ENCODE measurements at places on chromosomes 6 and 20.

GRCh38 chr6:22322103-22323030, 25.5 kb upstream of the PRL start:
- no peak for DNase-seq

DNA sequence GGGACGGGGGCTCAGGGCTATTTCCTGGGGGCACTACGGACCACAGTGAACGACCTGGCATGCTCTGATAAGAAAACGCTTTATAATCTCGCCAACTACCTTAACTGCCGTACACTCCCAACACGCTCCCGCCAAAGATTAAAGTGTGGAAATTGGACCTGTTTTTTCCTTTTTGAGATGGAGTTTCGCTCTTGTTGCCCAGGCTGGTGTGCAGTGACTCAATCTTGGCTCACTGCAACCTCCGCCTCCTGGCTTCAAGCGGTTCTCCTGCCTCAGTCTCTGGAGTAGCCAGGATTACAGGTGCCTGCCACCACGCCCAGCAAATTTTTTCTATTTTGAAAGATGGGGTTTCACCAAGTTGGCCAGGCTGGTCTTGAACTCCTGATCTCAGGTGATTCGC, 346 bp upstream of the SLC44A4 start:
- no peak for DNase-seq

DNA sequence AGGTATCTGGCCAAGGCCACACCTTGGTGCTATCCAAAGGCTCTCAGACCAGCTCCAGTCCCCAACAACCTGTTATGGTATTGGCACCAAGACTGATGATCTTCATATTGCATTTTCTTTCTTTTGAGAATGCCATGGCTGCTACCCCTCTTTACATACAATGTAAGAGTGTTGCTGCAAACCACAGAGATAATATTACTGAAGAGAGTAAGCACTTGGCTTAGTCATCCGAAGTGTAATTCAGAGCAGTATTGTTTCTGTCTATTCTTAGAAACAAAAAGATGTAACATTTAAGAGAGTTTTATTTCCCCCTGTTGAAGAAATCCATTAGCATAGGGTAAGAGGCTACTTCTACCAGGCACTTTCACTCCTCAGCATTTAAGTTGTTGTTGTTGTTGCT, 212.5 kb downstream of the C6orf118 start:
- DNase-seq: no peak

- no peak for DNase-seq
These were observed 135.1 kb downstream of the KIF16B start for GRCh38 chr20:16438100-16438499.

- DNase-seq: peak; percentile 95
These were observed 24.7 kb downstream of the C20orf203 start for GRCh38 chr20:32648761-32649650.

DNA sequence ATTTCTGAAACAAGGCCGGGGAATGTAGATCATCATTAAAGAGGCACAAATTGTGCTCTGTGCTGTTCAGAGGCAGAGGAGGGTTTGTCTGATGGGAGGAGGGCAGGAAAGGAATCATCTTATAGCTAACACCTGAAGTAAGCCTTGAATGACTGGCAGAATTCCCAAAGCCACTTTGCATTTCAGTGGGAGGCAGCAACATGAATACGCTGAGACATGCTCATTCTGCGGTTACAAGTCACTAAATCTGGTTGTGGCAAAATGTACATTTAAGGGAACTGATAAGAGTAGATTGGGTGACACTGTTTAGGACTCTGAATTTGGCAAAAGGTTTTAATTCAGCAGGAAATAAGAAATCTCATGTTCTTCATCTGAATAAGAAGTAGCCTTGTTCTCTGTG, 4.4 kb upstream of the COL19A1 start:
- DNase-seq: no peak

- DNase-seq: peak; percentile 93
These were observed 88.9 kb upstream of the NT5E start for GRCh38 chr6:85360794-85361642.

GRCh38 chr20:8322662-8323217, 190.7 kb downstream of the PLCB1 start:
- DNase-seq: no peak

DNA sequence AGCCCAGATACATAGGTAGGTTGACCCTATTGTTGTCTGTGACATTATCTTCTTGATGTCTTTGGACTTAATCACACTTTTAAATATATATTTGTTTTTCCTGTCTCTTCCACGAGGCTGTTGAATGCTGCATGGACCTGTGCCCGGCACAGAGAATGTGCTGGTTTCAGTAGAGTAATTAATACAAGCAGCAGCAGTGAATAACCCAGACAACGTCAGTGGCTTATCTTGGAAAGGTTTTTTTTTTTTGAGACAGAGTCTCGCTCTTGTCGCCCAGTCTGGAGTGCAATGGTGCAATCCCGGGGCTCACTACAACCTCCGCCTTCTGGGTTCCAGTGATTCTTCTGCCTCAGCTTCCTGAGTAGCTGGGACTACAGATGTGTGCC, 108.2 kb downstream of the CDH26 start:
- DNase-seq: no peak

DNA sequence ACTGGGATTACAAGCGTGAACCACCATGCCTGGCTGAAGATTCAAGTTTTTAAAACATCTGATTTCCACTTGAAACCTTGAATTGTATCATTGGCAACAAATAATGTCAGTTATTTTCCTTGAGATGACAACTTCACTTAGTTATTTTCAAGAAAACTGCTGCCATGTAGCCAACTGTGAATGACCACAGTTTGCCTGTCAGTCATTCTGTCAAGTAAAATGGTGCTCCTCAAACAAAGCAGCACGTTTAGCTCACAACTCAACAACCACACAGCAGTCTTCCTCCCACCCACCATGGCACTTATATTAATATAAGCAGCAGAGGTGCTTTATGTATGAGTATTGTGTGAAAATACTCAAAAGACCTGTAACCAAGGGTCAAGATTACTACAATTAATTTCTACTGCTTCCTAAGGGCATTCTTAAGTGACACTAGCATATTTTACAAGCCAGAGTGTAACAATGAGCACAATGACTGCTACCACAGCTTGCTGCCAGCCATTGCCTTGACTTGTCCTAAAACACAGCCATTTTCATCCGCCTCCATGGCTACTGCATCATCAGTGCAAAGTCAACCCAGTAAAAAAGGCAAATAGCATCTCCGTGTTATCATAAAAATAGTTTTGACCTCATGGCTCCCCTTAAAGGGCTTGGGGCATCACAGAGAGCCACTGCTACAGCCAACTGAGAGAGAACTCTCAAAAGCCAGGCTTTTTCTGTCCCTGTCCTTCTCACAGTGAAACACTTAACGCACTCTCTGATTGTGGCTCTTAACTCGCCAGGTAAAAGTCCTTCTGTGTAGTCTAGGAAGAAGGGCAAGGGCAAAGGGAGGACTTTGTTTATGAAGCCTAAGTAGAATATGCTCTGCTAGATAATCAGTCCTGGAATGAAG, 96.4 kb upstream of the TAB2 start:
- DNase-seq: no peak

- no peak for DNase-seq
These were observed 9.6 kb downstream of the TSPYL4 start for GRCh38 chr6:116244284-116244683.

DNA sequence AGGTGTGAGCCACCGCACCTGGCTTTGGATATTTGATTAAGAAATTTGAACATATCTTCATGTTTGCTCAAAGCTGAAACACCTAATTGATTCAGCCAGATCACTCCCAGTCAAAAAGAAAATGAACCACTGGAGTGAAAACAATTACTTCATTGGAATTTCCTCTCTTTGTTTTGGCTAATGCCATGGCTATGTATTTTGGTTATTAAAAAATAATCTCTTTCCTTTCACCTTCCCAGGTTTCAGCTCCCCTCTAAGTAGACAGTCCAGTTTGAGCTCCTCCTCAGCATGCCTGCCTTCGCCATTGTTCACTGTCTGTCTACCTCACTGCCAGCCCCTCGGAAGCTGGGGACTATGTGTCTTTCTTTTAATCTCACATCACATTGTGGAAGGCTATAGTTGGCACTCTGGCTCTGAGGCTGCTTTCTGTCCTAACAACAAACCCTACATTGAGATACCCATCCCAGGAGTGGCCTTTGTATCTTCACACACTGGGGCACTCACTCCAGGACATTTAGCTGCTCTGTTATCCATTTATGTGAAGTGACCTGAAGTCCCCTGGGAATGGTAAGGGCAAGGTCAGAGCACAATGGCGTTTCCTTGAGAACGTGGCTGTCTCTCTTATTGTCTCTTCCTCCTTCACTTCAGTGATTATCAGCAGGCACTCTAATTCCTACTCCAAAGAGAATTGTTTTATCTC, 764.0 kb upstream of the CITED2 start:
- no peak for DNase-seq

GRCh38 chr6:146850238-146850896, 251.6 kb downstream of the ADGB start:
- DNase-seq: peak; percentile 94

DNA sequence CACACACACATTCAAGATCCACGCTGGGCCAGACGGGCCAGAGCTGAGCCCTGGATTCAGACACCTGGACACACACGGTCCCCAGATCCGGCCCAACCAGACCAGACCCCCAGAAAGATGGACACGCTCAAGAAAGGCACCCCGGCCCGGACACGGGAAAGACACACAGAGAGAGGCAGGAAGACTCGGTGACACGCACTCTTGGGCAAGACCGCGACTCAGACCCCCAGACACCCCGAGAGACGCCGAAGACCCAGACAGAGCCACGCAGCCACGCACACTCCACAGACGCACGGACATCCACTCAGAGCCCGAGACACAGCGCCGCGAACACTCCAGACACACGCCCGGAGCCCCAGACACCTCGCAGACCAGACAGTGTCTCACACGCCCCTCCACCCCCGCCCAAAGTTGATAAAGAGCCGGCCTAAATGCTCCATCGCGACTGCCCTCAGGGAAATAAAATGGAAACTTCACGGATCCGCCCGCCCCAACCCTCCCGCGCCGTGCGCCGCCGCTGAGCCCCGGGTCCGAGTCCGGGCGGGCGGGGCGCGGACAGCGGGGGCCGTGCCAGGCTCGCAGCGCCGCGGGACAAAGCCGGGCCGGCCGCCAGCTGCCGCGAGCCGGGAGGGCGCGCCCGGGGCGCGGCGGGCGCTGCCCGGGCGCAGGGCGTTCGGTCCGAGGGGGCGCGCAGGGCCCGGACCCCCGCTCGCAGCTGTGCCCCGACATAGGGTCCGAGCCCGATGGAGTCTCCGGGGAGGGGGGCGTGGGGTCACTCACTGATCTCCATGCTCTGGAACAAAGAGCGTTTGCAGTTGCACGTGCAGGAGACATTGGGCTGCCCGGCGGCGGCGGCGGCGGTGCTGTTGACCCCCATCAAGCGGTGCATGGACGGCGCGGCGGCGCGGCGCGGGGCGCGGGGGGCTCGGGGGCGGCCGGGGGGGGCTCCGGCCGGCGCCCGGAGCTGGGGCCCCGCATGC, 831 bp downstream of the PMEPA1 start:
- peak; percentile 25 for DNase-seq

DNA sequence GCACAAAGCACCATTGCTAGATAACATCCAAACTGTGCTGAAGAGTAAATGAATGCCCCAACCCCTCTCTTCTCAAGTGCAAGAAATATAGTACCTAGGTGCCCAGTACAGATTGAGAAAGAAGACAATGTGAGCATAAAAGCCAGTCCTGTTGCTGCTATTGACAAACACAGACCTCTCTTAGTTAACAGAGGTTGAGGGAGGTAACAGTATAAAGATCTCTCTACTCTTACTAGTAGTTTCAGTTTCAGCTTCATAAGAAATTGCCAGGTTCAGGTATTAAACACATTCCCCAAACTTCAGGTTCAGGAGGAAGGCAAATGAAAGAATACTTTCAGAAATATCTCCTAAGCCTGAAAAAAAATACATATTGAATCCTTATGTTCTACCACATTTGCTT, 31.4 kb downstream of the TBC1D32 start:
- DNase-seq: no peak

GRCh38 chr20:12383821-12384220, 466.1 kb downstream of the BTBD3 start:
- DNase-seq: peak; percentile 38

GRCh38 chr6:138540468-138540867, 41.2 kb upstream of the NHSL1 start:
- DNase-seq: peak; percentile 90

All from amniotic epithelial cell (primary cell).